ENCODE measurements at places on chromosomes 3 and 15.

GRCh38 chr15:31324806-31325594 is 1.6 kb upstream of the KLF13 start:
- DNase-seq = no peak

- no peak for DNase-seq
Measured at GRCh38 chr3:71987089-71987735, 202.3 kb upstream of the PROK2 start.

- no peak for DNase-seq
Measured at GRCh38 chr3:107468782-107469181, 54.0 kb upstream of the BBX start.

DNA sequence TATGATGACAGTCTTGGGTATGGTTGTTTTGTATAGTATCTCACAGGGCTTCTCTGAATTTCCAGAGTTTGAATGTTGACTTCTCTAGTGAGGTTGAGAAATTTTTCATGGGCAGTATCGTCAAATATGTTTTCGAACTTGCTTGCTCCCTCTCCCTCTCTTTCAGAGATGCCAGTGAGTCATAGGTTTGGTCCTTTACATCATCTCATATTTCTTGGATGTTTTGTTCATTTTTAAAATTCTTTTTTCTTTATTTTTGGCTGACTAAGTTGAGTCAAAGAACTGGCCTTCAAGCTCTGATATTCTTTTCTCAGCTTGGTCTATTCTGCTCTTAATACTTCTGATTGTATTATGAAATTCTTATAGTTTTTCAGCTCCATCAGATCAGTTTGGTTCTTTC is 282.3 kb upstream of the NECTIN3 start:
- DNase-seq = no peak

DNA sequence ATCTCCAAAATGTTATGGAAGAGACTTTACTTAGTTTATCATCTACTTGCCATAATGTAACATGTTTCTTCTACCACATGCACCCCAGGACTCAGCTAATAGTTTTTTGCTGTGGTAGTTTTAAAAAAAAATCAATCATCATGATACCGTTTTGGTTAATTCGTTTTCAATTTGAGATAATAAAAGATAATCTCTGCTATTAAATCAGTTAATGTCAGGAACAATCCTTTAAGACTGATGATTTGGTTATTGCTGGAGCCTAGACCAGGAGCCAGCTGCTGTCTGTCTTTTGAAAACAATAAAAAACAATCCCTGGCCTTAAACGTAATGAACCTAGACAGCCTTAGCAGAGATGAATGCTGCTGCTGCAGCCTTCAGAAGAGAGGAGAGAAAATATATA is 403.7 kb downstream of the OXSM start:
- DNase-seq = no peak

Measured in stimulated activated CD8-positive, alpha-beta memory T cell treated with anti-CD3 and anti-CD28 coated beads, Interleukin-2, amount 100 ng/mL, for 1 hour (primary cell).